ENCODE measurements at places on chromosomes 12 and 14. TPM values are rescaled to one million over a fixed set of nuclear protein-coding genes. Genes with fewer than 3 reads are reported as not detected.

Gene PAH
- total RNA-seq: 8.7 TPM

Gene ACSM4
- total RNA-seq: not detected

Gene CEBPE
- total RNA-seq: not detected

GRCh38 chr12:60235261-60235660 lies 639.4 kb downstream of the SLC16A7 start:
- DNase-seq: no peak

DNA sequence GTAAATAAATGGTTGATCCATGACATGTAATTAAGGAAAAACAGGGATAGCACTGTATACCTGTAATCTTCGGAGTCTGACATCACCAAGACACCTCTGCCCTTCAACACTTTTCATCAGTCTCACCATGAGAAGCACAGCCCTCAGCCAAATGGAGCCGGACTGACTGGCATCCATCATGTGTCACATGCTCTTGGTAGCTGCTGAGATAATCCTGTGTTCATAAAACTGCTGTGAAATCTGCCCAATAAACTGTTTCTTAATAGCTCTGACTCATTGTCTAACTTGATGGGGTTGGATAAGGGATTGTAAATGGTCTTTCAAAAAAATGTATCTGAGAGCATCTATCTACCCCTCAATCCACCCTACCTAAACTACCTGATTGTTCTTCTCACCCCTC lies 33.6 kb downstream of the KCNH5 start:
- no peak for DNase-seq

DNA sequence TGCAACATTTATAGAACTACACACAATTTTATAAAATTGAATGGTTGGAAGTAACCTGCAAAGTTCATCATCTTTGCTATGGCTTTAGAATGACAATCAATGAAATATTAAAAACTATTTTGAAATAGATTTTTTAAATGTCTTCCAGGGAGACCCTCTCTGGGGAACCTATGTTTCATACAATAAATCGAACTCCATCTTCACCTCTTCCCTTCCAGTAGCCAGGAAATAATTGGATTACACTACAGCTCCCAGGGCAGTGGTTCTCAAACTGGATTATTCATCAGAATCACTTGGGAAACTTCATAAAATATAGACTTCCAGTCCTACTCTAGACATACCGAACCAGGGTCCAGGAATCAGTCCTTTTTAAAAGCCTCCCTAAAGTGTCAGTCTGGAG lies 328.4 kb downstream of the DUSP6 start:
- no peak for DNase-seq
